ENCODE measurements at places on chromosomes 13 and 19.

- peak; percentile 63 for DNase-seq
Observed at GRCh38 chr13:42041684-42042035, 6.8 kb upstream of the DGKH start.

DNA sequence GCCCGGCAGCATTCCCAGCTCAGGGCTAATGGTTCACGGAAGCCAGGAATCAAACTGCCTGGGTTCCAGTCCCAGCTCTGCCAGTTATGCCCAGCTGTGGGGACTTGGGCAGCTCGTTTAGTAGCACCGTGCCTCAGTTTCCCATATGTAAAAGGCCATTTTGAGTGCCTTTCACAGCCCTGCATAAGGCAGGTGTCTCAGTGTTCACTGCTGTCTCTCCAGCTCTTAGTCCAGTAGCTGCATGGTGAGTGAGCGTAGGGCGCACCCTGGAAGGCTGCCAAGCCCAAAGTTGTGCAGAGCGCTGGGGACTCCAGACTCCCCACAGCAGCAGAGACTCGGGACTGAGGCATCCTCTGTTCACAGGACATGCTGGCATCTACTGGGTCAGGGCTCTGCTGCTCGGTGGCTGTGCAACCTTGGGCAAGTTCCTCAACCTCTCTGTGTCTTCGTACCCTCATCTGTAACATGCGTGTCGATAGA is 5.5 kb downstream of the RPL28 start:
- no peak for DNase-seq

- no peak for DNase-seq
Observed at GRCh38 chr19:17610384-17610783, 54.9 kb downstream of the COLGALT1 start.

DNA sequence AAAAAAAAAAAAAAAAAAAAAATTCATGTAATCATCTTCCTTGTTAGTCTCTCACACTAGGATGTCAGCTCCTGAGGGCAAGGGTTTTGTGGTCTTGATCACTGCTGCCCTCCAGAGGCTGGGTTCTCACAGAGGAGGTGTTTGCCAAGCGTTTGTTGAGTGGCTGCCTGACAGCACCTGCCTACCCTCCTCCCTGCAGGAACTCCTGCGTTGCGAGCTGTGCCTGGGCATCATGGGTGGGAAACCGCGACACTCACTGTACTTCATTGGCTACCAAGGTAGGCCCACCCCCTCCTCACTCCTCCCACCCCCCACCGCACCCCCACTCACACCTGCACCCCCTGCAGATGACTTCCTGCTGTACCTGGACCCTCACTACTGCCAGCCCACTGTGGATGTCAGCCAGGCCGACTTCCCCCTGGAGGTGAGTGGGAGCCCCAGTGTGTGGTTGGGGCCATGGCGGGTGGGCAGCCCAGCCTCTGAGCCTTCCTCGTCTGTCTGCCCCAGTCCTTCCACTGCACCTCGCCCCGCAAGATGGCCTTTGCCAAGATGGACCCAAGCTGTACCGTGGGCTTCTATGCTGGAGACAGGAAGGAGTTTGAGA is 8.1 kb downstream of the ATG4D start:
- DNase-seq = peak; percentile 35

DNA sequence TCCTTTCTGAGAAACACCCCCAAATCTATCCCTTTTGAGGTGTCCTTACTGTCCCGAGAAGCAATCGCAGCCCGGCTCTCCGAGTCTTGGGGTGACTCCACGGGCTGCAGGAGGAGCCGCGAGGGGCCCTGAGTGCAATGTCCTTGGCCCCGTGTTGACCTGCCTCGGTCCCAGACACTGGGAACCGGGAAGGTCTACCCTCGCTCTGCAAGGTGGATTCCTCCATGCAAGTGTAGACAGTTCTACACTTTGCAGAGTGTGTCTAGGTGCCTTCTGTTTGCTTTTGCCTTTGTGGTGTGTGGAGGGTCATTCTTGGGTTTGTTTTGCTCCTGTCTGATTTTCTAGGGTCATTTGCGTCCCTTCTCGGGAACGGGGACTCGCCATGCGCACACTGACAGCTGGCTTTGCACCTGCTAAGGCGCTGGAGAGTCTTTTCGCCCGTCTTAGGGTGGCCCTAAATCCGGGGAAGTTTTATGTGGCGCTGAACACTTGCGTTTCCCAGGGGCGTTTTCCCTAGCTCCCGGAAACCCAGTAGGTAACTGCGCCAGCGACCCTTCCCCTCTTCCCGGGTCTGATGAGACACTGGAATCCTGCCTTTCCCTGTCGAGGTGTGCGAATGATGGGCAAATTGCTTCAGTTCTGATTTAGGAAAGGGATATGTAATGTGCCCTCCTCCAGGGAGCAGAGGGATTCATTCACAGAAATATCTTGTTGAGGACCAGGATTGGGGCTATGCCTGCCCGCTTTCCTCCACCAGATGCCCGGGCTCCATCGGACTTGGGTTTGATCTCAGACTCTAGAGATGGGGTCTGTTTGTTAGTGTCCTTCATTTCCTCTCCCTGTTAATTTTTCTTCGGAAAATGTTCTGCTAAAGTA is 755 bp downstream of the SERTM1 start:
- no peak for DNase-seq

GRCh38 chr13:24323036-24323738 is 13.8 kb downstream of the C1QTNF9 start:
- DNase-seq = no peak

- no peak for DNase-seq
Observed at GRCh38 chr13:88115976-88116375, 444.8 kb downstream of the SLITRK5 start.

- no peak for DNase-seq
Observed at GRCh38 chr19:14033946-14034345, 2.4 kb downstream of the IL27RA start.

DNA sequence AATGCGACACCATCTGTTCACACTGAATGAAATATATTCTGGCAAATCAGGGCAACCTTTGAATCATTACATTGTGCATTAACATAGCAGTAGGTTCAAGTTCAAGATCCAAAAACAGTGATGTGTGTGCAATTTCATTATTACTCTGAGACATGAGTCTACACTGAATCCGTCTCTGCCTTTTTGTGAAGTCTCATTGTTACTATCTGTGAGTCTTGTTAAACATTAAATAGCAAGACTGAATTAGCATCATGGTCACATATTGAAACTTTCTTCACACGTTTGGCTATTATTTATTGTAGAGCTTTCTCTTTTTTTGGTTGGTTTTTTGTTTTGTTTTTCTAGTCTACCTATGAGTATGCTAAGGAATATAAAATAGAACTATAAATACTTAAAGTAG is 117.1 kb upstream of the SLITRK5 start:
- DNase-seq = no peak

DNA sequence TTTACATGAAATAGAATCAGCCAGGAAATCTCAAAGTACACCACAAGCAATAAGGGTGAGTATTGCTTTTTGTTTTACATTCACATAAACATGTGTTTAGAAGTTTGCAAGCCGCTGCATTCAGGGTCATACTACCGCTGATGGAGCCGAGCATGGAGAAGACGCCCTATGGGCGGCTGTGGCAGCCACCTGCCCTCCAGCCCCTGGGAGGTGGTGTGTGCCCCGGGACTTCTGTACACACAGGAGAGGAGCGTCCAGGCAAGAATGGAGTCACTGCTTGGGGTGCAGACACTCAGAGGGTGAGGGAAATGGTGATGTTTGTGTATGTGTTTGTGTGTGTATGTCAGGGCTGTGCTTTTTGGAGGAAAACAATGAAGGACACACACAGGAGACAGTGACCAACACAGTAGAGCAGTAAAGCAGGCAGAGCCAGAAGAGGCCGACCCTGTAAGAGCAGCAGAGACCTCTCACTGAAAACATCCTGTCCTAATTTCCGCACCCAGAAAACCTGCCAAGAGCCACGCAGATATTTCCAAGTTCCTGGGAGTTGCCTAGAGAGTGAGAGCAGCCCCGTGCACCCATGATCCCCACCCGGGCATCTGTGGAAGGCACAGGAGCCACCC is 108.1 kb upstream of the GJB6 start:
- no peak for DNase-seq

DNA sequence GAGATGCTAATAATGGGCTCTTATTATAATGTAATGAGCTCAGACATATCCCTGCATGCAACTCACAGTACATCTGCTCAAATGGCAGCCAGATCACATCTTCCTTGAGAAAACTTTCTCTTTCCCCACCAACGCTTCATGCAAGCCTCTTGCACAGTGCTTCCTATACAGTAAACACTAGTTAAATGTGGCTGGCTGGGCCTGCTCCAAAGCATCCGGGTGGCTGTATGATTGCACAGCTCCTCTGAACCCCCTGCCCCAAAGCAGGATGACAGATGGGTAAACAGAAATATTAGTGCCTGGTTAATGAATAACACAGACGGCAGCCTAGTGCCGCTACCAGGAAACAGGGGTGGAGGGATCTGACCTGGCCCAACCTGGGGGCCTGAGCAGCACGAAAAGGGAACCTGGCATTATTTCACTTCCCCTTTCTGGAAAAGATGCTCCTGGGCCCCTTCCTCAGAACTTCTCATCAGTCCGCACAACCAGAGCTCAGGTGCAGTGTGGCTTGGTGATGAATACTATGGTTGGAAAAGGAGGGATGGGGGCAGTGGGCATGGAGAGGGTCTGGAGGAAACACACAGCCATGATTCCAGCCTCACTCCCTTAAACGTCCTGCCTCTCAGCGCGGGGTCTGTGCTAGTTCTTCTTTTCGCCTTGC is 10.8 kb downstream of the FFAR2 start:
- DNase-seq = no peak

GRCh38 chr13:49655906-49656305 is 27.6 kb downstream of the ARL11 start:
- no peak for DNase-seq

GRCh38 chr19:51549533-51550324 is 18.3 kb upstream of the SIGLEC6 start:
- DNase-seq = no peak

DNA sequence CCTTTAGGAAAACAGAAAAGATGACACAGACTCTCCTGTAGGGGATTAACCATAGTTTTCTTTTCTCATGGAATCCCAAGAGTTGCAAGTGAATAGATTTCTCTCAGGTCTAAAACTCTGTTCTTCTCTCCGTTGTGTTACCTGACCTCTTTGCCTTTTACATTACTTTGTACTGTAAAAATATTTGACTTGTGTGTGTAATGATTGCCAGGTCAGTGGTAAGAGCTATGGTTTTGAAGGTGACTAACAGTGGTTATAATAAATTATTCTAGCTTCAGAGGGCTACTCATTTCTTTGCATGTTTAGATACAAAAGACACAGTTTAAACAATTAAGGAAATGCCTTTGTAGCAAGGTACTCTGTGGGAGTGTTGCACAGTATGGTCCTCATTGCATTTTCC is 23.0 kb upstream of the PSG2 start:
- no peak for DNase-seq

DNA sequence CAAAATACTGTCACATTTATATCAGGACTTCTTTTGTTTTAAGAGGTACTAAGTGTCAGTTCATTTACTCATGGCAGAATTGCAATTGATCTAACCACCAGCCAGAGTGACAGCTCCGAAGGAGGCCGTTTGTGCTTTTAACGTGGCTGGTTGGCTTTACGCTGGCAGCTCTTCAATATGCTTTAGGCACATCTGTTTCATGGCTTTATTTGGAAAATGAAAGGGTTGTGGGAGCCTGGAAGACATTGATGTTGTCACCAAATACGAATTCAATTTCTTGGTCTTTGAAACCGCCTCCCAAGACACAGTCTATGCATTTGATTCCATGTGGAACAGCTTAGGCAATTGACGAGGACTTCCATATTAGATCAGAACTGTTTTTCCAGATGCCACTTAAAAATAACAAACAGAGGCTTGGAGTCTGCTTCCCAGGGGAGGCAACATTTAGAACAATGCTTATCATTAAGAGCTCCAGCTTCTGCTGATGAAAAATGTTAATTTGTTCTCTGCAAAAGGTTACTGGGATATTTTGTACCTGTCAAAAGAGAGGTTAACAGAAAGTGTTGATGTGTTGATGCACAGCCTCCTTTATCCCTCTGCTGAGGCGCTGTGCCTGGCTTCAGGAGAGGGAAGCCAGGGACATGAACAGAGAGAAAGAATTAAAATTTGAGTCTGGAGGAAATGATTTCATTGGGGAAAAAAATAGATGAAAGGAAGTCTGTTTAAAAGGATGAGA is 64.0 kb upstream of the TNFRSF19 start:
- peak; percentile 34 for DNase-seq

DNA sequence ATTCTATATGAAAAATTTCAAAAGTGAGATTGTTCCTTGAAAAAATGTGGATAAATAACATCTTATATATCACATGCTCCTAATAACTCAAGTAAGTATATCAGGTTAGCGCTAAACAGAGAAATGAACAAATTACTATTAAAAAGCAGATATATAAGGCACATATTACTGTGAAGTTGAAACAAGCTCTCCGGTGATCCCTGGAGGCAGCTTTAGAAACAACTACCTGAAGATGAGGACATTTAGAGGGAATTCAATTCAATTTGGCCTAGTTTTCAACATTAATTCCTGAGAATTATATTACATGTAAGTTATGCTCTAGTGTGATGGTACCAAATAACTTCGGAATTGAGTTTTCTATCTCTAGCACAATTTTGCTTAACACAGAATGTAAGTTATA is 1373.6 kb upstream of the SPRY2 start:
- no peak for DNase-seq

DNA sequence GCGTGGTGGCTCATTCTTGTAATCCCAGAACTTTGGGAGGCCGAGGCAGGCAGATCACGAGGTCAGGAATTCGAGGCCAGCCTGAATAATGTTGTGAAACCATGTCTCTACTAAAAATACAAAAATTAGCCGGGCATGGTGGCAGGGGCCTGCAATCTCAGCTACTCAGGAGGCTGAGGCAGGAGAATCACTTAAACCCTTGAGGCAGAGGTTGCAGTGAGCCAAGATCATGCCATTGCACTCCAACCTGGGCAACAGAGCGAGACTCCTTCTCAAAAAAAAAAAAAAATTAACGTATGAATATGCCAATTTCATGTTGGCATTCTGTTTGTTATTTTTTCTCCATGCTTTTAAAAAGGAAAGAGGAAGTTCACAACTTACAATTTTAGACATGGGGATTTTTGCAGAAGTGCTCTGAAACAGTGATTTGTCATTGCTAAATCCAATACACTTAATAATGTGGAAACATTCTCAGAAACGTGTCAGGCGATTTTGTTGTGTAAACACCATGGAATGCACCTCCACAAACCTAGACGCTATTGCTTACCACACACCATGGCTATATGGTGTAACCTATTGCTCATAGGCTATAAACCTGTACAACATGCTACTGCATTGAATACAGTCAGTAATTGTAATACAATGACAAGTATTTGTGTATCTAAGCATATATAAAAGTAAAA is 115.9 kb upstream of the PCDH20 start:
- no peak for DNase-seq

GRCh38 chr13:78714717-78715116 is 55.8 kb upstream of the OBI1 start:
- no peak for DNase-seq
